T-cell (primary cell): ENCODE measurements at places on chromosomes 13 and 19.

GRCh38 chr13:32037471-32037870 lies 5.9 kb downstream of the FRY start:
- H3K27me3 ChIP-seq: no peaks in the 10 kb centered on the region
- no peak for DNase-seq
- H3K4me1 ChIP-seq: no peaks in the 10 kb centered on the region
- H3K27ac ChIP-seq: no peak overlapping the region
- no peaks in the 10 kb centered on the region for H3K36me3 ChIP-seq

DNA sequence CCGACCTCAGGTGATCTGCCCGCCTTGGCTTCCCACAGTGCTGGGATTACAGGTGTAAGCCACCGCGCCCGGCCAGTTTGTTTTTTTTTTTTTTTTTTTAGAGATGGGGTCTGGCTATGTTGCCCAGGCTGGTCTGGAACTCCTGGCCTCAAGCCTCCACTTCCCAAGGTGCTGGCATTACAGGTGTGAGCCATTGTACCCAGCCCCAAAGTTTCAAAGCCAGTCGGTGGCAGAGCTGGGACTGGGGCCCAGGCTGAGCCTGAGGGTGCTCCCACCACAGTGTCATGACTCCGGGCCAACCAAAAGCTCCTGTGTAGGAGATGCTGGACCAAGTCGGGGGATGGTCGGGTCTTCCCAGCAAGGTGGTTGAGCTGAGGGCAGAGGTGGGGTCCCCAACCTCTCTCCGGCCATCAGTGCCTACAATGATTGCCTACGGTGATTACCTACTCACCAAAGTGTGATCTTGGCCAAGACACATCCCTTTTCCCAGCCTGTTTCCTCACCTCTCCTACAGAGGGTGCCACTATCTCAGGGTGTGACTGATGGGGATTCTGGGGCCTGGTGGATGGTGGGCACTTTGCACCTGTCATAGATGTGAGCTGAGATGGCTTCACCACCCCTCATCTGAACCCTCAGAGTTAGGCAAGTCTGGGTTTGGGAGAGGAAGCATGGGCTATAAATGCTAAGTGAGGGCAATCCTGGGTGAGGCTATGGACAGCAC lies 5.9 kb upstream of the SAMD1 start:
- H3K36me3 ChIP-seq: peaks cover 13% of the 10 kb centered on the region
- H3K27ac ChIP-seq: no peak overlapping the region
- peaks cover 11% of the 10 kb centered on the region for H3K4me1 ChIP-seq
- H3K4me3 ChIP-seq: no peak overlapping the region
- DNase-seq: no peak

DNA sequence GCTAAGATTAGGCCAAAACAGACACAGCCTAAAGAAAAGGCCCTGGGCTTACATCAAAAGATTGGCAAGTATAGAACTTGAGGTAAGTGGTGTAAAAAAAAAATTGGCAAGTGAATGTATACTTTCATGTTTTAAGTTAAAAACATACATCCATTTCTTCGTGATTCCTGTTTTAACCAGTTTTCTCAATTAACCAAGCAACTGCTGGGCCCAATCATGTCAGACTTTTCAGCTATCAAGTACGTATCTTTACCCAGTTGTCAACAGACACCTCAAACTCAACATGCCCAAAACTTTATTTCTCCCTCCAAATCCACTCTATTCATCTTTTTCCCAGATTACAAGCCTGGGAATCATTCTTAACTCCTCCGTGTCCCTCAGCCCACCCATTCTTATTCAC lies 1.0 kb downstream of the PCID2 start:
- no peak for DNase-seq
- no peaks in the 10 kb centered on the region for H3K36me3 ChIP-seq
- peak overlapping the region; percentile 54 for H3K27ac ChIP-seq
- H3K27me3 ChIP-seq: no peaks in the 10 kb centered on the region
- H3K4me1 ChIP-seq: peaks cover 51% of the 10 kb centered on the region
- no peak overlapping the region for H3K4me3 ChIP-seq

GRCh38 chr13:112443995-112444311 lies 67.8 kb downstream of the SPACA7 start:
- H3K27ac ChIP-seq: no peak overlapping the region
- no peak for DNase-seq
- H3K27me3 ChIP-seq: no peaks in the 10 kb centered on the region
- no peaks in the 10 kb centered on the region for H3K36me3 ChIP-seq
- peaks cover 6% of the 10 kb centered on the region for H3K4me1 ChIP-seq

GRCh38 chr19:54456423-54457373 lies 6.9 kb downstream of the LENG9 start:
- peaks cover 50% of the 10 kb centered on the region for H3K4me1 ChIP-seq
- H3K27ac ChIP-seq: no peak overlapping the region
- no peaks in the 10 kb centered on the region for H3K27me3 ChIP-seq
- no peak overlapping the region for H3K4me3 ChIP-seq
- H3K36me3 ChIP-seq: peaks cover 95% of the 10 kb centered on the region

- no peaks in the 10 kb centered on the region for H3K36me3 ChIP-seq
- DNase-seq: peak; percentile 87
- peak overlapping the region; percentile 26 for H3K4me3 ChIP-seq
- no peaks in the 10 kb centered on the region for H3K27me3 ChIP-seq
- H3K27ac ChIP-seq: peak overlapping the region; percentile 95
These were observed 14.6 kb downstream of the FAM187B start for GRCh38 chr19:35213663-35214632.
